CD14-positive monocyte (primary cell): ENCODE measurements at places on chromosomes 5 and 9.

- no peak for DNase-seq
Observed at GRCh38 chr9:109033941-109034700, 20.8 kb upstream of the CTNNAL1 start.

DNA sequence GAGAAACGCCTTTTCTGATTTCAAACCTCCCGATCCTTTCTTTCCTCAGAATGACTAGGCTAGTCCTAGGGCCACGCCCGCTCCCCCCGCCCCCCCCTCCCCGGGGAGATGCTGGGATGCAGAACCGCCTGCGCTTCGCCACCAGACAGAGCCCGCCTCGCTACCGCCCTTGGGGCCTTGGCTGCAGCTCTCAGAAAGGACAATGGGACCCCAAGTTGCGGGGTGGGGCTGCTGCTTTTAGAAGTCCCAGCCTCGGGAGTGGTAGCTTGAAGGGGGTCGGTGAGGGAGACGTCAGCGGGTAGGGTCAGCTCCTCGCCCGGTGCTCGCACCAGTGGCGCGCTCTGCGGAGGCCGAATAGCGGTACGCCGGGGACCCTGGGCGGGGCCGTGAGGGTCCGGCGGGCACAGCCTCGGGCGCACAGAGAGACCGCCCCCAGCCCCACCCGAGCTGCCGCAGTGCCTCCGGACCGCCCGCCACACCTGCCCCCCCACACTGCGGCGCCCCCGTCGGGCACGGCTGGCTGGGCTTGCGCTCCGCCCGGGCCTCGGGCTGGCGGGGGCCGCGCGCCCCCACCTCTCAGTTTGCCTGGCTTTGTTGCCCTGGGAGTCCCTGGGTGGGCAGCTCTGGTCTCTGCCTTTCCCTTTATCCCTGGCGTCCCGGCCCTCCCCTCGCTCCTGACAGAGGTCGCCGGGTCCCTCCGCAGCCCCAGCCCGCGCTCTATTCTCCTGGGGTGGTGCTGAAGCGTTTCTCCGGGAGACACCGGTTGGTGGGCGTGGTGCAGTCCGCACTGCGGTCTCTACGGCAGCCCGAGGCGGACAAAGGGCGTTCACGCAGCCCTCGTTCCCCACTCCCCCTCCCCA, 1.2 kb downstream of the MAP1B start:
- no peak for DNase-seq

- no peak for DNase-seq
Observed at GRCh38 chr5:109907189-109907588, 217.5 kb downstream of the MAN2A1 start.

DNA sequence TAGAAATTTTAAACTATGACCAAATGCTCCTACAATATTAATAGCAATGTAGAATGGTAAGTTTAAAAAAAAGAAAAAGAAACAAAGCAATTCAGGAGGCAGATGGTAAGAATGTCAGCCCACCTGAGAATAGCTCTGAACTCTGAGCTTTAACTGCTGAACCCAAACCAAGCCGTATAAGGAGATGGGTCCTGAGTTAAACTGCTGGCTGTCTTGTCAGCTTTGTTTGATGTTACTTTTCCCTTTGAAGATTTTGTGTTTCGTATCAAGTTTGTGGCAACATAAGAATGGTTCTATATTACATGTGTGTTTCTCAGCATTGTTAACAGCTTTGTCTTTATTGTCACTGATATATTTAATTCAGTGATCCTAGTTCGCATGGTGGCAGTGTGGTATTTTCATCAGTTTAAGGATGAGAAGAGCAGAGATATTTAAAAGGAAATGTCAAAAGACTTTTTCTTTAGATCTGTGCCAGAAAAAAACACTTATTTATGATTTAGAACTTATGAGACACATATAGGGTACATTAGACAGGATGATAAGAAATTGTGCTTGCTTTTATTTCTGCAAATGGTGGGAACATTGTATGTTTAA, 390.1 kb downstream of the CCDC171 start:
- DNase-seq = no peak

DNA sequence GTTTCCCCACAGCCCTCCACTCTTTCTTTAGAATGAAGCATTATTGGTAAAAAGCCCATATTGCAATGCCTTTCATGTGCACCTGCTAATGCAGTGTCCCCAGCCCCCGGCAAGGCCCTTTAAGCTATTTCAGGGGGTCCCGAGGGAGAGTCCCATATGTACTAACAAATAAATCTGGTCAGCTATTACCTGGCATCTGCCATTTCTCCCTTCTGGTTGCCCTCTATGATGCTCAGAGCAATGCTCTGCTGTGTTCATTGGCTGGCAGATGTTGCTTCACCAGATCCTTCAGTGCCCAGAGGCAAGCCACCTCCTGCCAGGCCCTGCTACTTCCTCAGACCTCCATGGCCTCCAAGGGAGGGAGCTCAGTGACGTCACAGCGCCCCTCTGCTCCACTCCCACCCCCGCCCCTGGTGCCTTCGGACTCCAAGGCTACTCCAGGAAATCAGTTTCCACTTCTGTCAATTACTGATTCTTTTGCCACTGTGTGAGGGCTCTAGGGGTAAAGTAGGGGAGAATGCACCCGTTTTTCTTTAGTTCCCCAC, 201.1 kb upstream of the GLRA1 start:
- no peak for DNase-seq

DNA sequence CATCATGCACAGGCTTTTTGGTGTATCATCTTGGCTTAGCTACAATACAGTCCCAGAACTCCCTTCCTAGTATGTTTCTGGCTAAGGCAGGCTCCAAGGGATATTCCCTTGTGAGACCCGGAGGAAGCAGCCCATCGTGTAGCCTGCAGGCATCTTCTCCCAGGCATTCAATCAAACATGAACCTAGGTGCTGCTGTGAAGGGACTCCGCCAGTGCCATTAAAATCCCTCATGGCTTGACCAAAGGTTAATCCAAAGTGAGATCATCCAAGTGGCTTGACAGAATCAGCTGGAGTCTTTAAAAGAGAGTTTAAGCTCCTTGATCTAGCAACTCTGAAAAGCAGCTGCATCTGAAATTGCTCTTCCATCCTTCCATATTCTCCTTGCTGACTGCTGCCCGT, 333.9 kb downstream of the DIRAS2 start:
- no peak for DNase-seq

- no peak for DNase-seq
Observed at GRCh38 chr9:479304-479970, 264.8 kb downstream of the DOCK8 start.

DNA sequence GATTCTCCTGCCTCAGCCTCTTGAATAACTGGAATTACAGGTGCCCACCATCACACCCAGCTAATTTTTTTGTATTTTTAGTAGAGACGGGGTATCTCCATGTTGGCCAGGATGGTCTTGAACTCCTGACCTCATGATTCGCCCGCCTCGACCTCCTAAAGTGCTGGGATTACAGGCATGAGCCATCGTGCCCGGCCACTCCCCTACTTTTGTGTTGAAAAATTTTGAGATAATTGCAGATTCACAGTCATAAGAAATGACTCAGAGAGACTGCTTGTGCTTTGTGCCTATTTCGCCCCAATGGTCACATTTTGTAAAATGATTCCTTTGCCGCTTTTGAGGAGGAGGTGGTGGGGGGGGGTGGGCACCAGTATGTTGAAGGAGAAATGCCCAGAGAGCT, 48.1 kb upstream of the SH3PXD2B start:
- DNase-seq = no peak

GRCh38 chr5:130231786-130232185, 327.5 kb downstream of the CHSY3 start:
- DNase-seq = no peak

- DNase-seq = peak; percentile 18
Observed at GRCh38 chr5:10735569-10736276, 25.3 kb downstream of the DAP start.

DNA sequence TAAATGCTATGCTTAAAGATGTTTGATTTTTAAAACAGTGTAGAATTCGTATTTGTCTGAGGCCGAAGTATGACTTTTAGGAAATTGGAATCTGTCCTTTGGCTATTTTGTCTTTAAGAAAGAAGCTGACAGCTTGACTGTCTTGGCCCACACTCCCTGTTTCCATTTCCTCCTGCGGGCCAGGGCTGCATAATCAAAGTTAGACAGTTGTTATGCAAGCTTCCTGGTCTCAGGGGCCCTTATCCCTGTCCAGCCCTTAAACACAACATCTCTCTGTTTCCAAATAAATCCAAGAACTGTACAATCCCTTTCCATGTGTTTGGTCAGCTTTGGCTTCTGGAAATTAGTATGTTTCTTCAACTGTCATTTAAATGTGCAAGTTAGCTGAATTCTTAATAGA, 54.6 kb upstream of the ECM2 start:
- DNase-seq = no peak

DNA sequence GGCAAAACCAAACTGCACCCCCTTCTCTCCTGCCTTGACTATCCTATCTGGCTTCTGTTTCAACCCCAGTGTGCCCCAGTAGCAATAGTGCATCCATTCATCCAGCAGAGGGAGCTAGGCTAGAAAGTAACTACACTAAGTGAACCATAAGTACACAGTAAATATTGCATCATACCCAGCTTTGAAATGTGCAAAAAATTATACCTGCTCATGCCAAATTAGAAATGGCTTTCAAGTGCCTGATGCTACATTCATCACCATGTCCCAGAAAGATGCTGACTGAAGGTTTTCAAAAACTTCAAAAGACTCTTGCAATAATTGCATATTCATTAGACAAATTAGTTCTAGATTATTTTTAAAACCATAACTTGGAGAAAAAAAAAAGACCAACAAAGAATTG, 153.5 kb downstream of the PRELID2 start:
- peak; percentile 81 for DNase-seq

DNA sequence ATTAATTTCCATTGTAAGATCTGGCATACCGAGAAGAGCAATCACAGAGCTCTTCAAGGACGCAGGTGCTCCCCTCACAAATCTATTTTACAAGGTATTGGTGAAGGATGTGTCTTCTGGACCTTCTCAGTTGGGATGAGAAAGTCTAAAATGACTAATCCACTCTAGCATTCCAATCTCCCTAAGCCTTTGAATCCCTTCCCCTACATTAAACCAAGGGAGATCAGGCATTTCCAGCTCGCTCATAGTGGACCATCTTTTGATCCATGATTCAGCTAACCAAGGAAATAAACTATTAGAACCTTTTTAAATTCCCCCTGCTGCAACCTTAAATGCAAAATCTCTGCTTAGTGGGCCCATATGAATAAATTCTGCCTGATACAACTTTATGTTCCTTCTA, 95.9 kb upstream of the FBN2 start:
- no peak for DNase-seq

DNA sequence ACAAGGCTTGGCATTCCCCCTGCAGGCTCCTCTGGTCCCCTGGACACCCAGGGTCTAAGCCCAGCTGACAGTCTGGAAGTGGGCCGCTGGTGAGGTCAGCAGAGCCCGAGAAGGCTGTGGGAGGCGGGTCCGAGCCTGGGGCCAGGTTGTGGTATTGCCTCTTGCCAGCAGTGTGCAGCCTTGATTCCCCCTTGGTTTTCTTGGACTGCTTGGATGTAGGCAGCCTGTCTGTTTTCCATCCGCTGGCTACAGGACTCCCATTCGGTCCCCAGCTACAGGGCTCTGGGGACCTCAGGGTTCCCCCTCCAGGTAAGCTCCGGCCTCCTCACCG, 1.6 kb downstream of the AIF1L start:
- no peak for DNase-seq

DNA sequence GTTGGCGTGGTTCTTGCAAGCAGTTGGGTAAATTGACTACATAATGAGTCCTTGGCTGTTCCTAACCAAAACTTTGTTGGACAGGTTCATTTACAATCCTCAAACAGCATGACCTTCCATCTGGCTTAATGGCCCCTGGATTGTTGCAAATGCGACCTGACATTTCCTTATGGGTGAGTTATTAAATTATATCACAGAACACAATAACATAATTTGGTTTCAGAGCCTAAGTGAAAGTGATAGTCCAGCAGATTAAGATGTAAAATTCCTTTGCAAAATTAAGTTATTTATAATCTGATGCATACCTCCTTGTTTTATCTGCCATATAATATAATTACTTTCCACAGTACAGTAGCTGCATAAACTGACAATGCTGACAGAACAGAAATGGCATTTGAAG, 224.4 kb downstream of the TUSC1 start:
- DNase-seq = no peak

- no peak for DNase-seq
Observed at GRCh38 chr5:86837610-86838009, 219.9 kb downstream of the COX7C start.

GRCh38 chr5:67283275-67283987, 86.8 kb upstream of the CD180 start:
- DNase-seq = no peak

GRCh38 chr9:118929287-118929686, 439.9 kb downstream of the BRINP1 start:
- no peak for DNase-seq

- DNase-seq = no peak
Observed at GRCh38 chr9:115367321-115367720, 249.4 kb upstream of the TNC start.

GRCh38 chr5:4893063-4893744, 246.9 kb upstream of the ADAMTS16 start:
- no peak for DNase-seq

GRCh38 chr5:135223891-135224625, 175.0 kb downstream of the MACROH2A1 start:
- DNase-seq = peak; percentile 62

DNA sequence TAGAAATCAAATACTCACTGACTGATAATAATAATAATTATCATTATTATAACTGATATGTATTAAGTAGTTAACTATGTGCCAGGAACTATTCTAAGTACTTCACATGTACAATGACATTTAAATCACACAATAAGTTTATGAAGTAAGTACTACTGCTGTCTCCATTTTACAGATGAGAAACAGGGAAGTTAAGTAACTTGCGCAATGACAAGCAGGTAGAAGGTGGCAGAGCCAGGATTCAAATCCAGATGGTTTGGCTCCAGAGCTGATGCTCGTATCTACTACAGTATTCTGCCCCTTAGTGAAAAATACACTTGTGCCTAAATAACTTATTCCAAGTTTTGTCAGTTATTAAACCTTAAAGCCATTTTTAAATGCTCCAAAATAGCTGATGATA, 217.3 kb downstream of the FBXL17 start:
- DNase-seq = no peak

- no peak for DNase-seq
Observed at GRCh38 chr5:152634586-152634985, 229.5 kb upstream of the NMUR2 start.

DNA sequence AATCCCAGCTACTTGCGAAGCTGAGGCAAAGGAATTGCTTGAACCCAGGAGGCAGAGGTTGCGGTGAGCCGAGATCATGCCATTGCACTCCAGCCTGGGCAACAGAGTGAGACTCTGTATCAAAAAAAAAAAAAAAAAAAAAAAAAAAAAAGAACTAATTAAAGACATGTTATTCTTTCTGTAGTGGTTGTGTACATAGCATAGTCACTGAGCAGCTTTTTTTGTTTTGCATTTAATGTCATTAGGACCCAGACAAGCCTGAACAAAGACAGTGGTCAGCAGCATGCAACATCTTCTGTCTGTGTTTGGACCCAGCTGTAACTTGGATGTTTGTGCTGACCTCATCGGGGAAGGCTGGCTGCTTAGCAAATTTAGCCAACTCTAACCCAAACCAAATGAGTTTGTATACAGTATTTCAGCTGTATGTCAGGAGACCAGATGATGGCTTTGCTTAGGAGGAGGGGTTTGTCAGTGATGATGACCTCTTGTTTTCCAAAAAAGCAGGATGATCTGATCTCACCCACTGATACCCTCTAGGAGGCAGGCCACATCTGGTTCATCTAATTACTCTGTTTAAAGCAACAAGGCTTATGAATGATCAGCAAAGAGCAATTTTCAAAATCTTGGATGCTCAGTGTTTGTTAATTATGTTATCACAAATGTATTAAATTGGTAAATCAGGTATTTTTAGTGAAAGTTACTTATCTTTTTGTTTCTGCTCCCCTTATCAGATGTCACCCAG, 39.5 kb downstream of the SNCAIP start:
- no peak for DNase-seq
